ENCODE measurements at places on chromosomes 1 and 21. TPM values are rescaled to one million over a fixed set of nuclear protein-coding genes. Genes with fewer than 3 reads are reported as not detected.

DNA sequence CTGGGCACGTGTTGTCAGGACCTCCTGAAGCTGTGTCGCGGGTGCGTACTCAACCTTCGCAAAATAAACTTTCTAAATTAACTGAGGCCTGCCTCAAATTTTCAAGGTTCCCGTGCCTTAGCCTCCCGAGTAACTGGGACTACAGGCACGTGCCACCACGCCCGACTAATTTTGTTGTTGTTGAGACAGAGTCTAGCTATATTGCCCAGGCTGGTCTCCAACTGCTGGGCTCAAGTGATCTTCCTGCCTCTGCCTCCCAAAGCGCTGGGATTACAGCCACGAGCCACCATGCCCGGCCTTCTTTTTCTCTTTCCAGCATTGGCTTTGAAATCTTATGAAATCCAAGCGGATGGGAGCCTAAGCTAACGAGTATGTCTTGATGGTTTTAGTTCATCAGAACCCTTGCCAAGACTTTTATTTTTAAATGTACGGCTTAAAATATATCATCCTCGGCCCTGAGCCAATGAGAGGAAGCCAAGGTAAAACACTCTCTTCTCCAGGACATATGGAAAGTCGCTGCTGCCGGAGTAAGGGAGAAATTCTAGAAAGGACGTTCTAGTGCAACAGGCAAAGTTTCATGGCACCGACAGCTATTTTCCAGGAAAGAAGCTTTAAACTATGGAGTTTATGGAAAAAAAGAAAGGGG, 12.7 kb upstream of the ERVH48-1 start:
- no peak overlapping the region for H3K4me3 ChIP-seq
- no peaks in the 10 kb centered on the region for H3K27me3 ChIP-seq
- DNase-seq = no peak
- H3K36me3 ChIP-seq = no peaks in the 10 kb centered on the region

DNA sequence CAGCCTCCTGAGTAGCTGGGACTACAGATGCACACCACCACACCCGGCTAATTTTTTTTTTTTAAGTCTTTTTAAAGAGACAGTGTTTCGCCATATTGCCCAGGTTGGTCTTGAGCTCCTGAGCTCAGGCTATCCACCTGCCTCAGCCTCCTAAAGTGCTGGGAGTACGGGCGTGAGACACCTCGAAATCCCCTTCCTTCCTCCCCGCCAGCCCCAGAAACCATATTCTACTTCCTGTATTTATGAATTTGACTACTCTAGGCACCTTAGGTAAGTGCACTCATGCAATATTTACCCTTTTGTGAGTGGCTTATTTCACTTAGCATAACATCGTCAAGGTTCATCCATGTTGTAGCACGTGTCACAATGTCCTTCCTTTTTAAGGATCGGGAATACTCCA, 6.9 kb upstream of the LRP8 start:
- no peak overlapping the region for H3K27ac ChIP-seq
- H3K4me1 ChIP-seq = no peaks in the 10 kb centered on the region
- H3K36me3 ChIP-seq = no peaks in the 10 kb centered on the region
- DNase-seq = no peak
- no peak overlapping the region for H3K4me3 ChIP-seq
- no peaks in the 10 kb centered on the region for H3K27me3 ChIP-seq

GRCh38 chr21:41426676-41427404, 801 bp downstream of the MX1 start:
- peaks cover 6% of the 10 kb centered on the region for H3K4me1 ChIP-seq
- DNase-seq = peak; percentile 51
- H3K27ac ChIP-seq = no peak overlapping the region
- no peaks in the 10 kb centered on the region for H3K36me3 ChIP-seq

GRCh38 chr1:94903280-94904009, 23.5 kb downstream of the CNN3 start:
- no peak overlapping the region for H3K4me3 ChIP-seq
- peaks cover 16% of the 10 kb centered on the region for H3K4me1 ChIP-seq

DNA sequence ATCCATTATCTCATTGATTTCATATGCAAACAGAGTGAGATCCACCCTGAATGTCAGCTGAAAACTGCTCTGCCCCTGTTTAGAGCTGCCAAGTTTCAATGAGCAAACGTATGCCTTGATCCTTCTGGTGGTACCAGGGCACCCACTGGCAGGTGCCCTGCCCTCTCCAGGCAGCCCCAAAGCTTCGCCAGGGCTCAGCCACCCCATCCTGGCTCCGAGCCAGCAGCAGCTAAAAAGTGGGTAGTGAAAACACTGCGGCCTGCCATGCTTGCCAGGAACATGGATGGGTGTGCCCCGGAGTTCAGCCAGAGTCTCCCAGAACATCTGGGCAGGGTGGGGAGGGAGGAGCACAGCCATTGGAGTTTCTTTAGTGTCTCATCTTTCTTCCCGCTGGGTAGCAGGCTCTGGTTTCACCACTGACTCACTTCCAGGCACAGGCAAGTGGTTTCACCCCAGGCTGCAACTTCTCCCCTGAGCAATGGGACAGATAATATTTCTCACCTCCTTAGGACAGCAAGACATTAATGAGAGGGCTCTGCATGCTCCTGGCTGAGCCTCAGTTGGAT, 8.1 kb upstream of the LMX1A start:
- no peak for DNase-seq
- H3K4me3 ChIP-seq = no peak overlapping the region
- peaks cover 18% of the 10 kb centered on the region for H3K27me3 ChIP-seq
- H3K4me1 ChIP-seq = peaks cover 7% of the 10 kb centered on the region

GRCh38 chr1:11539850-11540772, 61.2 kb downstream of the DISP3 start:
- H3K36me3 ChIP-seq = no peaks in the 10 kb centered on the region
- H3K4me1 ChIP-seq = no peaks in the 10 kb centered on the region
- H3K27me3 ChIP-seq = no peaks in the 10 kb centered on the region
- no peak overlapping the region for H3K27ac ChIP-seq
- H3K4me3 ChIP-seq = no peak overlapping the region
- DNase-seq = no peak

DNA sequence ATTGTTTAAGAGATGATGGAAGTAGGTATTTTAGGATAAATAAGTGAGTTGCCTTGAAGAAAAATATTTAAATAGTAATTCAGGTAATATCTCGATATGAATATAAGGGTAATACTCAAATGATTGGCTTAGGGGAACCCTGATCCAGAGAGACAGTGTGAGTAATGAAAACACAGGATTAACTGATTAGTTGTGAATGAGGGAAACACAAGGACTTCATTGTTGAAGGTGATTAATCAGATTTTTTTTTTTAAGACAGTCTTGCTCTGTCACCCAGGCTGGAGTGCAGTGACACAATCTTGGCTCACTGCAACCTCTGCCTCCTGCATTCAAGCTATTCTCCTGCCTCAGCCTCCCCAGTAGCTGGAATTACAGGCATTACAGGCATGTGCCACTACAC, 12.7 kb downstream of the SLC25A33 start:
- no peak for DNase-seq
- no peak overlapping the region for H3K27ac ChIP-seq
- H3K27me3 ChIP-seq = no peaks in the 10 kb centered on the region
- peaks cover 28% of the 10 kb centered on the region for H3K36me3 ChIP-seq
- no peaks in the 10 kb centered on the region for H3K4me1 ChIP-seq

DNA sequence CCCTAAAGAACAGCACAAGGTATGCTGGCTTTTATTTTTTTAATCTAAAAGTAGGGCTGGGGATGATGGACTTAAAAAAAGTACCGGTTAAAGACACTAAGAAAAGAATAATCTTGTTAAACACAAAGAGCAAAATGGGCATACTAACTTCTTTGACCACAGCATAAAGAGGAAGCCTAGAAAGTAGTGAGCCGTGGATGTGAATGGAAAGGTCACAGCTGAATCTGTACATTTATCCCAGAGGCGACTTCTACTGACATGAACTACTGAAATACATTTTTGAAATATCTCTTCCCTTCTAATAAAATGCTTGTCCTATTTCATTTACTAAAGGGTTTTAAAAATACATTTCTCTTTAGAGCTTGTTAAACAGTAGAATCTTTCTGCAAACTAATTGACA, 140.7 kb downstream of the SLC45A1 start:
- H3K4me3 ChIP-seq = no peak overlapping the region
- no peak for DNase-seq
- H3K27ac ChIP-seq = peak overlapping the region; percentile 88
- H3K27me3 ChIP-seq = no peaks in the 10 kb centered on the region

- H3K27me3 ChIP-seq = no peaks in the 10 kb centered on the region
- no peaks in the 10 kb centered on the region for H3K36me3 ChIP-seq
- no peaks in the 10 kb centered on the region for H3K4me1 ChIP-seq
- DNase-seq = peak; percentile 53
- H3K27ac ChIP-seq = no peak overlapping the region
Observed at GRCh38 chr1:207822602-207823451, 71.0 kb downstream of the CD46 start.

DNA sequence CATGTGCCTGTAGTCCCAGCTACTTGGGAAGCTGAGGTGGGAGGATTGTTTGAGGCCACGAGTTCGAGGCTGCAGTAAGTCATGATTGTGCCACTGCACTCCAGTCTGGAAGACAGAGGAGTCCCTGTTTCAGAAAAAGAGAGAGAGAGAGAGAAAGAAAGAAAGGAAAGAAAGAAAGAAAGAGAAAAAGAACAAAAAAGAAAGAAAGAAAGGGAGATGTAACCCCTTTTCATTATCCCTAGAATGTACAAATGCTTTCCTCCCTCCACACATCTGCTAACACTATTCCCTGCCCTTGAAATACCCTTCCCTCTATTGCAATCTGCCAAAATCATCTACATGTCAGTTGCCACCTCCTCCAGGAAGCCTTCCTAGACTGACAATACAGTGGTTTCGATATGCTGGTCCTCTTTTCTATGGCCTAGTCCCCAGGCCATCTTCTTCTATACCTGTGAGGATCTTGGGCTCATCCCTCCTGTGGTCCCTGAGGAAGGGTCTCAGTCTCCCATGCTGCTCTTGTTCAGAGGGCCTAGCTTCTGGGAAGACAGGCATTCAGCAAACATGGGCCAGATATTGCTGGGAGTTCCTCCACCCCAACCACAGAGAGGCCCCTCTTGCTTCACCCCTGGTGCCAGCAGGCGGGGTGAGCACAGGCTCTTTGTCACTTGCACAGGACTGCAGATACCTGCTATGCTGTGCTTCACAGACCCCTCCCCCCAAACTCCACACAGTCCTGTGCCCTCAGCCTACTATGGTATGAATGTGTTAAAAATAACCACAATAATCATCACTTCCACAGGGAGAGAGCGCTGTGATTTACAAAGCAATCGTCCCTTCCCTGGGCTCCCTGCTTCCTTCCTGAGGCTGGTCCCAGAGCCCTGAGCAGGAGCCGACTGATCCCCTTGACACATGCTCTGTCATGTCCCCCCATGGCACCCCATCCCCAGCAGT, 14.1 kb downstream of the ADGRB2 start:
- no peaks in the 10 kb centered on the region for H3K27me3 ChIP-seq
- no peak overlapping the region for H3K4me3 ChIP-seq
- no peaks in the 10 kb centered on the region for H3K36me3 ChIP-seq
- H3K4me1 ChIP-seq = peaks cover 25% of the 10 kb centered on the region

DNA sequence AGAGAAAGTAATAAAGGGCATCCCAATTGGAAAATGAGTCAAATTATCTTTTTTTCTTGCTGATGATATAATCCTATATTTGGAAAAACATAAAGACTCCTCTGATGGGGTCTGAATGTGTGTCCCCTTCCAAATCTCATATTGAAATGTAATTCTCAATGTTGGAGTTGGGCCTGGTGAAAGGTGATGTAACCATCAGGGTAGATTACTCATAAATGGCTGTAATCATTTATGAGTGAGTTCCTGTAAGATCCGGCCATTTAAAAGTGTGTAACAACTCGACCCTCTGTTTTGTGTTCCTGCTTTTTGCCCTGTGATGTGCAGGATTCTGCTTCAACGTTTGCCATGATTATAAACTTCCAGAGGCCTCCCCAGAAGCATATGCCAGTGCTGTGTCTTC, 44.3 kb upstream of the MAP1LC3C start:
- no peak overlapping the region for H3K27ac ChIP-seq
- H3K27me3 ChIP-seq = no peaks in the 10 kb centered on the region
- no peak overlapping the region for H3K4me3 ChIP-seq
- H3K36me3 ChIP-seq = no peaks in the 10 kb centered on the region

- no peaks in the 10 kb centered on the region for H3K27me3 ChIP-seq
- no peak overlapping the region for H3K4me3 ChIP-seq
- no peaks in the 10 kb centered on the region for H3K4me1 ChIP-seq
- DNase-seq = no peak
- H3K36me3 ChIP-seq = no peaks in the 10 kb centered on the region
- H3K27ac ChIP-seq = no peak overlapping the region
Observed at GRCh38 chr1:186943891-186944686, 115.3 kb downstream of the PLA2G4A start.

- no peaks in the 10 kb centered on the region for H3K36me3 ChIP-seq
- H3K4me1 ChIP-seq = peaks cover 3% of the 10 kb centered on the region
- DNase-seq = peak; percentile 88
- H3K4me3 ChIP-seq = peak overlapping the region; percentile 50
- H3K27me3 ChIP-seq = no peaks in the 10 kb centered on the region
Observed at GRCh38 chr1:3683992-3684391, 31.7 kb downstream of the TP73 start.

DNA sequence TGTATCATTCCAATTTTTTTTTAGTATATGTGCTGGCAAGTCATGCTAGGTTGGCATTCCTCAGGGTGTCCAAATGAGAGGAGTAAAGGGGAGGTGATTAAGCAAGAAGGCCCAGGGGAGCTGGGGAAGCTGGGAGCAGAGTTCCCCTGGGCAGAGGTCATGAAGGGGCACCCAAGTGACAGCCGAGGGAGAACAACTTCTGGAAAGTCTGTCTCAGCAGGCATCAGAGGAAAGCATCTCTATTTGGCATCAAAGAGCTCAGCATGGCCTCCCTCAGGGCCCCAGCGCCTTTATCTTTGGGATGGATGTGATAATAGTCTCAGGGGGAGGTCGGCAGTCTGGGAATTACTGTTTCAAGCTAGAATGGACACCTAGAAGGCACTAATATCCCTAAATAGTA, 5.0 kb upstream of the ENO1 start:
- no peaks in the 10 kb centered on the region for H3K27me3 ChIP-seq
- DNase-seq = no peak
- peaks cover 18% of the 10 kb centered on the region for H3K4me1 ChIP-seq
- H3K36me3 ChIP-seq = no peaks in the 10 kb centered on the region
- no peak overlapping the region for H3K27ac ChIP-seq
- H3K4me3 ChIP-seq = no peak overlapping the region

- H3K4me3 ChIP-seq = no peak overlapping the region
- no peak overlapping the region for H3K27ac ChIP-seq
- no peak for DNase-seq
- H3K36me3 ChIP-seq = no peaks in the 10 kb centered on the region
- no peaks in the 10 kb centered on the region for H3K27me3 ChIP-seq
- H3K4me1 ChIP-seq = no peaks in the 10 kb centered on the region
Observed at GRCh38 chr1:56074007-56074651, 505.2 kb downstream of the PLPP3 start.

DNA sequence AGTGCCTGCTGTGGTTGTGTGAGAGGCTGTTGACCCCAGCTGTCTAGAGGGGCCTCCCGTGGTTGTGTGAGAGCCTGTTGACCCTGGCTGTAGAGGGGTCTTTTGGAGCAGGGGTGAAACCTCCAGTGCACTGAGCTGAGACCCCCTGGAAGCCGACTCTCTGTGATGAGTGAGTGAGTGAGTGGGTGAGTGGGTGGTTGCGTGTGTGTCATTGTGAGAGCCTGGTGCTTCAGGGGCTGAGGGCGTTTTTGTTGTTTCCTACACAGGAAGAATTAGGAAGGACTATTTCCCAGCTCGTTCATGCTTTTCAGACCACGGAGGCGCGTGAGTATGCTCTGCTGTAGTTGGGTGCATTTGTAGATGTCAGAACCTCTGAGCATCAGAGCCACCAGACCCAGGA, 3.0 kb downstream of the RRP1 start:
- no peak for DNase-seq
- H3K36me3 ChIP-seq = peaks cover 30% of the 10 kb centered on the region
- no peak overlapping the region for H3K27ac ChIP-seq
- H3K4me3 ChIP-seq = no peak overlapping the region
- H3K27me3 ChIP-seq = no peaks in the 10 kb centered on the region

ICOSLG gene
- 2.2 TPM for total RNA-seq

CD34 gene
- 0.07 TPM for total RNA-seq

C1orf116 gene
- 5.3 TPM for total RNA-seq

Data from GM23338 (cell line).